Neural crest cell (in vitro differentiated cells): ENCODE measurements at places on chromosomes 7 and 10. TPM values are rescaled to one million over a fixed set of nuclear protein-coding genes. Genes with fewer than 3 reads are reported as not detected.

- DNase-seq: no peak
- H3K4me1 ChIP-seq: peaks cover 42% of the 10 kb centered on the region
- no peaks in the 10 kb centered on the region for H3K36me3 ChIP-seq
- H3K27me3 ChIP-seq: peaks cover 6% of the 10 kb centered on the region
- no peak overlapping the region for H3K27ac ChIP-seq
These were observed 166.6 kb upstream of the KLF14 start for GRCh38 chr7:130900471-130901076.

DNA sequence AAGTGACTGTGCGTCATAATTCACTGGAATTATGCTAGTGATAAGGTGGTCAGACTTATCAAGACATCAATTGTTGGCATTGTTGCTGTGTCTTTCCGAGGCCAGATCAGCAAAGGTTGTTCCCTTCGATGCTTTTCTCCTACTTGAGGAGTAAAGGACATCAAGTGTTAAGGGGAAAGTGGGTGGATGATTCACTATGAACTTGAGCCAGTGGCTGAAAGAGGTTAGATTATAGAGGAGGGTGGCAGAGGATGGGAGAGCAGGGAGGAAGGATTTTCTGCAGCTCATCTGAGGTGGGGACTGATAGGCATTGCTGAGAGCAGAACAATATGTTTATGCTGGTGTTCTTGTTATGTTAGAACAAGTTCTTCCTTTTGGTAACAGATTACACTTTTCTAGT is 131.4 kb upstream of the AGR3 start:
- DNase-seq: no peak
- H3K4me3 ChIP-seq: no peak overlapping the region
- peaks cover 8% of the 10 kb centered on the region for H3K4me1 ChIP-seq
- H3K27ac ChIP-seq: no peak overlapping the region
- no peaks in the 10 kb centered on the region for H3K36me3 ChIP-seq

GRCh38 chr10:63376560-63377304 is 89.0 kb downstream of the JMJD1C start:
- H3K27ac ChIP-seq: no peak overlapping the region
- no peaks in the 10 kb centered on the region for H3K27me3 ChIP-seq
- no peak overlapping the region for H3K4me3 ChIP-seq
- peaks cover 5% of the 10 kb centered on the region for H3K36me3 ChIP-seq

GRCh38 chr7:81857385-81857784 is 87.5 kb upstream of the HGF start:
- H3K27me3 ChIP-seq: no peaks in the 10 kb centered on the region
- no peak for DNase-seq
- H3K27ac ChIP-seq: no peak overlapping the region

DNA sequence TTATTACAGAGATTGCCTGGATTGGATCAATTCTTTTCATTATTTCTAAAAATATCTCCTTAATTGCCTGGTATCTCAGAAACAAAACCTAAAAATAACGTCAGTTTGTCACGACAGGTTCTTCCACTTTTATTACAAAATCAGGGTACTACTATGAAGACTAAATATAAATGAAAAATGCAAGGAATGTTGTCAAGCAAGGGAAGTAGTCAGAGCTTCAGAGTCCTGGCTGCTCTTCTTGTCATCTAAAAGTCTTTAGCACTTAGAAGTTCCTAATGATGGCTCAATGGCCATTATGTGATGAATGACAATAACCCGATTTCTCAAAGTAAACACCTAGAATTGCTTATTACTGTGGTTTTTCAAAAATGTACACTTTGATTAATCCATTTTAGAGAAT is 192.2 kb downstream of the SEMA3A start:
- H3K4me3 ChIP-seq: no peak overlapping the region
- H3K27me3 ChIP-seq: no peaks in the 10 kb centered on the region
- no peaks in the 10 kb centered on the region for H3K4me1 ChIP-seq
- H3K36me3 ChIP-seq: peaks cover 5% of the 10 kb centered on the region
- no peak for DNase-seq

KIF11 gene
- 70.8 and 71.5 TPM in 2 replicates for total RNA-seq
